ENCODE measurements at places on chromosomes 11 and 22.

DNA sequence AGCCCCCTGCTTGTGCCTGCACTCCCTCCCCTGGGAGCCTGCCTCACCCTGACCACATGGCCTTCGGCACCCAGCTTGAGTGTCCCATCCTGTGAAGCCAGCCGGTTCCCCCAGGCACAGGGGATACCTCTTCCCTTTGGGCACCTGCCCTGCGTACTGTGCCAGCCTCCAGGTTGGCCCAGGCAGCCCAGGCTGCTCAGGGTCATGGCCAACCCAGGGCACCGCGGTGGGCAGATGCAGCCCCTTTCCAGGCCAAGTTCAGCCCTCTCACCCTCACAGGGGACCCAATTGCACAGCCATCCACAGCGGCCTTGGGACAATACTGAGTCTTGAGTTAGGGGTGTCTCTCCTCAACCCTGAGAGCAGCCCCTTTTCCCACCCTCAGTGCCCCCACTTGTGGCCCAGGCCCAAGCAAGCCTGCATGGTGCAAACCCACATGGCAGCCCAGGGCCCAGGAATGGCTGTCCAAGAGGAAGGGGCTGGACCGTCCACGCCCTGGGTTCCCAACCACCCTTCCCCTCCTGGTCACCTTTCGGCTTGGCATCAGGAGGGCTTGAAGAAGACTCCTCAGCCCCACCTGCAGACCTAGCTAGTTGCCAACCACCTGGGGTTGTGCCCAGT is 87.7 kb downstream of the CDKN1C start:
- DNase-seq = no peak

GRCh38 chr11:47132490-47132889 is 44.2 kb downstream of the ARFGAP2 start:
- DNase-seq = no peak

GRCh38 chr11:6598555-6598954 is 4.9 kb downstream of the RRP8 start:
- no peak for DNase-seq

DNA sequence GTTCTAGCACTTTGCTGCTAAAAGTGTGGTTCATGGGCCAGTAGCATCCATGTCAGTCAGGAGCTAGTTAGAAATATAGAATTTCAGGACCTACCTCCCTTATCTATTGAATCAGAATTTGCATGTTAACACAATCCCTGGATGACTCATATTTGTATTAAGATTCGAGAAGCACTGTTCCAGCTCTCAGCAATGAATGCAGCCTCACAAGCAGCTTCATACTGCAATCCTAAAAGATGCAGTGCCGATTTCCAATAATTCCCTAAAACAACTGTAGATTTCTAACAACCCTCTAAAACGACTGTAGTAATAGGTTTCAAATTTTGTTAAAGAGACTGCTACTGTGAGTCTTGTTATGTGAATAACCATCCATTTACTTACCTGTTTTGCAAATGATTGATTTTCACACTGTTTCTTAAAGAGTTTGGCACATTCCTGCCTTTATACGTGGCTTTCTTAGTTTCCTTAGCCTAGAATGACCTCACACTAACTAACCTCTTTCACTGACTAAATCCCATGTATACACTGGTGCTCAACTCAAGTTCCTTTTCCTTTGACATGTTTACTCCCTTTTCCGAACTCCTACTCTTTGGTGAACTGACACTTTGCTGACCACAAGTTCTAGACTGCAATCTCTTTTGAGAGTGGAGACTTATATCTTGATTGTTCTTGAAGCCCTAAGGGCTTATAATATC is 511.8 kb downstream of the METTL15 start:
- DNase-seq = no peak

GRCh38 chr11:115724666-115725065 is 220.5 kb upstream of the CADM1 start:
- no peak for DNase-seq

DNA sequence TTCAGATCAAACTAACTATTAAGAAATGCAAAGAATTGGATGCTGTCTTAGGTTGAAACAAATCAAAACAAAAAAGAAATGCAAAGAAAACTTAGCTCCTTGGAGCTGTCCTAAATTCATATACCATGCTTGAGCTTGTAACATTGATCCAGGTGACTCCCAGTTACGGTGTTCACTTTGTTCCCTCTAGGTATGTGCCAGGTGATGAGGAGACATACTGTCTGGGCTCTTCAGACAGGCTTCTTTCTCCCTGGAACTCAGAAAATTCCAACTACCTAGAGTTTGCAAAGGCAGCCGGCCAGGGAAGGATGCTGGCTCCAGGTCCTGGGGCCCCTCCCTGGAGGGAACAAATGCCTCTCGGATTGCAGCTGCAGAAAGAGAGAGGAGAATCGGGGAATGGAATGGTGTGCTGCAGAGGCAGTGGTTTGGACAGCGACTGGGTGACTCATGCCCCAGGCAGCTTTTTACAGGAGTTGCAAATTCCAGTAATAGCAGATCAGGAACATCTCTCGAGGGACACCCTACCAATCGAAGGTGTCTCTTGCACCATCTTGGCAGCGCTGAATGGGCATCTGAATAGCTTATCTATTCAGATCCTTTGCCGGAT is 12.3 kb upstream of the ASPHD2 start:
- no peak for DNase-seq

GRCh38 chr11:125892071-125892470 is 4.6 kb downstream of the HYLS1 start:
- no peak for DNase-seq

- no peak for DNase-seq
Observed at GRCh38 chr11:30431127-30431814, 108.4 kb downstream of the ARL14EP start.

GRCh38 chr11:95568281-95568680 is 221.3 kb downstream of the FAM76B start:
- DNase-seq = no peak

DNA sequence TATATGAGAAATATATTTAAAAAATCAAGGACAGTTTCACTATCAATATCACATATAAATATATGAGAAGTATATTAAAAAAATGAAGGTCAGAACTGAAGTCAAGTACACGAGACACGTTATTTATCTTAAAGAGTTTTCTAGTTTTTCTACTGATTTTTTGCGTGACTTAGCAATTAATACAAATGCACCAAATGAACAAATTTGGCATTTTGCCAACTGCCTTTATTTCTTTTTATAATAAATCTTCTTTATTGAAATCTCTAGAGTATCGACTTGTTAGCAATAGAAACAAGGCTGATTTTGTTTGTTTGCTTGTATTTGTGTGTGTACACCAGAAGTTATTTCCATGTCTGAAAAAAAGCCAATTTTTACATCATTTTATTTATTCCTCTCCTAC is 1684.7 kb upstream of the RAG2 start:
- DNase-seq = no peak

DNA sequence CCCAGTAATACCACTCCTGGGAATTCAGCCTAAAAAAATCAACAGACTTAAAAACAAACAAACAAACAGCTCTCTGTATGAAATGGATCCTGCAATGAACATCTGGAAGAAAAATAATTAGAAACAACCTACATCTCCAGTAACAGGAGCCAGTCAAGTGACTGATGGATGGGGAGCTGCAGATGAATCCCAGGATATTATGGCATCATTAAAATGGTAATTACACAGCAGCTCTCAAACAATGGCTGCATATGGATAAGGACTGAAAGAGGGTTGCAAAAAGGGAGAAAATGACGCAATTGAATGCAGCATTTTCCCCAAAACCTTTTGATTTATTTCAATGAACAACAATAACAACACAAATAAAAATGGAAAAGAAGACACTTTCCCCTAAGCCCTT is 4.1 kb downstream of the NPTXR start:
- DNase-seq = no peak

DNA sequence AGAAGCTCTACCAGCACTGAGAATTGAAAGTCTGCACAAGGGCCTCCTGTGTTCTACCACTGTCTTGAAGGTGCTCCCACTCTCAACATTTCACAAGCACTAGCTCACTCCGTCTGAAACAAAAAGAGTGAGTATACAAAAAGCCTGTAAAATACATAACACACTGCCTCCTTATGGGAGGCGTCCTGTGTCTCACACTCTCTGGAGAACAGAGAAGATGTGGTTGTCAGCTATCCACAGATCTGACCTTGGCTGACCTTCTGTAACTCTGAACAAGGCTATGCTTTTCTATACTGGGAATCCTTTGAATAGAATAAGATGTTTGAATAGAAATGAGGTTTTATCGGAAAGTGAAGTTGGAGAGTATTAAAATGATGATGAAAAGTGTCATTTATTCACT is 171.3 kb upstream of the TMEM45B start:
- DNase-seq = no peak

GRCh38 chr11:75496305-75496752 is 29.4 kb downstream of the GDPD5 start:
- DNase-seq = no peak

DNA sequence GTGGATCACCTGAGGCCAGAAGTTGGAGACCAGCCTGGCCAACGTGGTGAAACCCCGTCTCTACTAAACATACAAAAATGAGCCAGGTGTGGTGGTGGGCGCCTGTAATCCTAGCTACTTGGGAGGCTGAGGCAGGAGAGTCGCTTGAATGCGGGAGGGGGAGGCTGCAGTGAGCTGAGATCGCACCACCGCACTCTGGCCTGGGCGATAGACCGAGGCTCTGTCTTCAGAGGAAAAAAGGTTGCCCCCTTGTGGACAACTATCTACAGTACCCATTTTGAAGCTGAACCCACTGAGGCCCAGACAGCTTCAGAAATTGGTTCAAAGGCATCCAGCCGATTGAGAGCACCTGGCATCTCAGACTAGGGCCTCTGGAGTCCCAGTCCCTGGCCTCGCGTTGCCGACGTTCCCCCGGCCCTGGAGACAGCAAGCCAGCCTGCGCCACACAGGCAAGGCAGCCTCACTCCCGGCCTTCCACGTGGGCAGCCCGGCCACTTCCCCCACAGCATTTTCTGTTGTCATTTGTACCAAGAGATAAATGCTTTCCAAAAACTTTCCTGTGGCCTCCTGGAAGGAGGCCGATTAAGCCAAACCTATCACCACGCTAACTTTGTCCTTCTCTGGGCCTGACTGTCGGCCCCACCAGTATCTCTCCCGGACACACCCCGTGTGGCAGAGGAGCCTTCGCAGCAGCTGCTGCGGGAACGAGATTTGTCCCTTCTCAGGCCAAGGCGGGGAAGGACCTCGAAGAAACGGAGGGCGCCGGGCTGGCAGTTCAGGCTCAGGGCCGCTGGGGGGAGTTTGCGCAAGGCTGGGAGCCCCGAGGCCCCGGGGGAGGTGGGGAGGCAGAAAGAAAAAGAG is 82.8 kb downstream of the FLI1 start:
- peak; percentile 42 for DNase-seq

- DNase-seq = no peak
Observed at GRCh38 chr22:35887296-35887875, 141.2 kb downstream of the RBFOX2 start.

DNA sequence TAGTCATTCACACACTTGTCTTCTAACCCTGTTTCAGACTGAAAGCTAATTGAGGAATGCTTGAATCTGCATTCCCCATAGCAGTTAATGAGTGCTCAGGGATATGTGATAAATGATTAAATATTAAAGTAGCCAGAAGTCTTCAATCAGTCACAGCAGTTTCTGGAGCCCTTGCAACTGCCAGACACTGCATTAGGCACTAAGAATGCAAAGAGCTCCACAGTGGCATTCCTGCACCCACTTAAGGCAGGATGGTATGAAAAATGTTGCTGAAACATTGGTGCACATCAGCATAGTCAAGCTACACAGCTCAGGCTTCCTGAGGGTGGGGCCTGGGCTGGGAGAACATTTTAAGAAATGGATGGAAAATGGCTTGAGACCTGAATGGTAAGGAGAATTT is 6.5 kb downstream of the DTX4 start:
- DNase-seq = no peak

DNA sequence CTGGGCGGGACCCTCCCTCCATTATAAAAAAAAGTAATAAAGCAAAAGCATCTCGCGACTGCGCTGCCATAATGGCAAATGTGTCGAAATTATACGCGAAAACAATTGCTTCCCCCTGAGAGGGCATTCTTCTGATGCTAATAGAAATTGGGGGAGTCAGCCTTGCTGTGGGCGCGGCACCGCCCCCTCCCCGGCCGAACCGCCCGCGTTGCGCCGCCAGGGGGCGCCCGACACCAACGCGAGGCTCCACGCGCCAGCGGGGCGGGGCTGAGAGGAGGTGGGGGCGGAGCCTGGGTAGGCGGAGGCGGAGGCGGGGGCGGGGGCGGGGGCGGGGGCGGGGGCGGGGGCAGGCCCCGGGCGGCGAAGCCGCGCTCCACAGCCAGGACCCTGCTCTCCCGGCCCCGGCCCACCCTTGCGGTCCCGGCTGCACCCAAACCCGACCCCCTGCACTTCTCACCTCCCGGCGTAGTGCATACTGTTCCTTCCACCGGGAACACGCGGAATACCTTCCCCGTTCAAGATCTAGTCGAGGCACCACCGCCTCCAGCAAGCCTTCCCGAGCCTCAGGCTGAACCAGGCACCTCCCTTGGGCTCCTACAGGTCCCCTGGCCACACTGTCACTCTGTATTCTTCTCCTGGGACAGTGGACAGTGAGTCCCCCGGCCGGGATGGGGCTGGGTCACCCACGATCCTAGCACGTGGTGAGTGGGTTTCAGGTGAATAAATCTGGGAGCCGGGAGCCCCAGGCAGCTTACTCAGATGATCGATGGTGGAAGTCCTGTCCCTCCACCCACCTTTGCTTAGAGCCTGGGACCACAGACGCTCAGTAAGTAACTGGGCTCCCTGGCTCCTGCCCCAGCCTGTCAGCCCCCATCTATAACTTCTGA is 15.5 kb upstream of the UPK3A start:
- DNase-seq = peak; percentile 84

DNA sequence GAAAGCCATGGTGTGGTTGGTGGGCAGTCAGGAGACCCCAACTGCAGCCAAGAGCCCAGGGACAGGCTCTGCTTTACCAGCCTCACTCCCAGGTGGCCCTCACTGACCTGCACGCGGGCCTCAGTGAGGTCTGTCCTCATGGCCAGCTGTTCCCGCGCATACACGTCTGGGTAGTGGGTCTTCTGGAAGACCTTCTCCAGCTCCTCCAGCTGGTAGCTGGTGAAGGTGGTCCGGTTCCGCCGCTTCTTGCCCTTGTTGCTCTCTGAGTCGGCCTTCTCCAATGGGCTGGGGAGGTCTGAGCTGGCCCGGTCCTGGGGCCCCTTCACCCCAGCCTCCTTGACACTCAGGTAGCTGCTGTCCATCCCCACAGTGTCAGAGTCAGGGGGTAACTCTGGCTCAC is 34.7 kb downstream of the ALX4 start:
- DNase-seq = no peak

DNA sequence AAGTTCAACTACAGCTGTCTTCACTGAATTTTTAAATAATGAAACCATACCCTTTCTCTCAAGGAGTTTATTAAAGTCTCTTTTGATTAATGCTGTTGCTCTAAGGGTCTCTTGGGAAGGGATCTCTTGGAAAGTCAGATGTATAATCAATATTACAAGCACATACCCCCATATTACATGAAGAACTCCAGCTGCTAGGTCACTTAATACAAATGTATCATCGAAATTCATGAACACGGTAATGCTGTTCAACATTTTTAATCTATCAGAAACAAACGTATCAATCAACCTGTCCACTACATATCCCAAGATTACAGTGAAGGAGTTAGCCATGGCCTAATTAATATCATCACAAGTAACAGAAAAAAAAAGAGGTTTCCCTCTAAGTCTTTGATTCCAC is 383.2 kb upstream of the ARHGAP42 start:
- no peak for DNase-seq

All from stimulated activated CD4-positive, alpha-beta T cell treated with anti-CD3 and anti-CD28 coated beads, Interleukin-1b, Interleukin-23, amount 100 ng/mL, for 4 hours (primary cell).